Cerebellum (tissue), 4 donors: ENCODE measurements at places on chromosomes 1 and 21.

GRCh38 chr1:227065311-227065710 lies 125.2 kb downstream of the COQ8A start:
- no peak for DNase-seq

- no peak for DNase-seq
Measured at GRCh38 chr1:178660461-178660860, 64.6 kb upstream of the RALGPS2 start.

- DNase-seq, result no peak
Measured at GRCh38 chr1:95118067-95118499, 928 bp downstream of the TLCD4 start.

DNA sequence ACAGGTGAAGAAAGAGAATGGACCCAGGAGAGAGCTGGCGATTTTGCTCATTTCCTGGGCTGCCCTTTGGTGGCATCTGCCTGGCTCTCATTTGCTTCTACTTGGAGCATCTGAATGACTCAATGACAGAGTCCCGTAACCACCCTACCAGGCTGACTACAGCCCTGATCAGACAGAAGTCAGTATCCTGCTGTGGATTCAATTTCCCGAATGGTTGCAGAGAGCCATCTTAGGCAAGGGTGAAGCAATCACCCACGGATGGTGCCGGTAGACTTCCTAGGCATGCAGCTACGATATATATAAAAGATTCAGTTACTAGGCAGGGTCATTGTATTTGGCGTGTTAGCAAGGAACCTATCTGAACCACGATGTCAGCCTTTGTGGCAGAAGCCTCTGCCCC lies 10.2 kb downstream of the AJAP1 start:
- DNase-seq, result no peak

DNA sequence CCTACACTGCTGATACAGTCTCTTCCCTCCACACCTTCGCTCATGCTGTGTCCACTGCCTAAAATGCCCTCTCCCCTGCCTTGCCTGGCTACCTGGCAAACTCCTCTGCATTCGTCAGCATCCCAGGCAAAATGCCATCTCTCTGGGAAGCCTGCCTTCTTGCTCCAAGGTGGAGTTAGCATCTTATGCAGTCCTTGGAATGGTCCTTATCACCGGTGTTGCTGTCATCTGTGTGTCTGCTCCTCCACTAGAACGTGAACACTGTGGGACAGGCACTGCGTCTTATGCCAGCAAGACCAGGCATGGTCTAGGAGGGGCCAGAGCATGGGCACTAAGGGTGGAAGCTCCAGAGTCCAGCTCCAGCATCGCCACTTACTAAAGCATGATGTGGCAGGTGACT lies 211.8 kb downstream of the MATN1 start:
- no peak for DNase-seq

DNA sequence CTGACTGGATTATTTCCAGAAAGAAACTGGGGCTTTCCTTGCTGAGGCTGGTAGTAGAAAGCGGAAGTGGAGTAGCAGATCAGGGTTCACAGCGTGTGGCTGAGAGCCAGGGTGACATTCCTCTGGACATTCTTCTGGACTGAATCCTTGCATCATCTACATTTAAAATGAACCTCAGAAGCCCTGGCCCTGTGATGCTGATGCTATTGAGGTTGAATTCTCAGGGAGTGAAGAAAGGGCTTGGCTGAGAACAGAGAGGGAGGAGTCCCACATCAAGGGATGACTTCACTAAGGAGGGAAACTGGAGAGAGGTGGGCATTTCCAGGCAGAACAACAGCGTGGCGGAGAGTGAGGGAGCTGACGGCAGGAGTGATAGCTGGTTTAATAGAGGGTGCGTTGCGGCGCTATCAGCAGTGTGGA lies 102.3 kb upstream of the LMO4 start:
- no peak for DNase-seq

DNA sequence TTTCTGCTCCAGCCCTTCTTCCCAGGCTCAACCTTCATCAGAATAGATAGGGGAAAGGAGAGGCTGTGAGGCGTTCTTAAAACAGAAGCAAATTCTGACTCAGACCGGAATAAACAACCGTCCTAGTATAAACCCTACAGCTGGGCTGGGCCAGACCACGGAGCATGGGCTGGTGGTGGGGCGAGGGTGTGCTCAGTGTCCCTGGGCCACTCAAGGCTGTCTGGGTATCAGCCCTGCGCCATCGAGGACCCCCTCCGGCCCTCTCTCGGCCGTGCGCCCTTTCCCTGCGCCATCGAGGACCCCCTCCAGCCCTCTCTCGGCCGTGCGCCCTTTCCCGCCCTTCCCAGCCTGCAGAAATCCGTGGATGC lies 36.0 kb downstream of the CAPN2 start:
- DNase-seq, result no peak

DNA sequence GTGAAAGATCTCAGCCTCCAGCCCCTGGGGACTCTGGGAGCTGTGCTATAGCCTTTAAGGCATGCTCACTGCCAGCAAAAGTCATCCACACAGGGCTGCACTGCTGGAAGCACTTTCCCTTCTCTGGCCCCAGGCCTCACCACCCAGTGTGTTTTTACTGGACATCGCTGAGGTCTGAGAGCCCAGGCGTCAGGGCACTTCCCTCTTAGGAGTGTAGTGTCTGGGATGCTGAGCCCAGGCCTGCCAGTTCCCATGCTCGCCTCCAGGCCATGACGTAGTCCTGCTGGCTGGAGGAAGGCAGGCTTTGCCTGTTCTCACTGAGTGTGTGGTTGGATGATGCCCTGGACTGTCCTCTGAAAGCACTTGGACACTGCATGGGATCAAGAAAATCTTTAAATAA lies 101.2 kb downstream of the GDAP2 start:
- no peak for DNase-seq

DNA sequence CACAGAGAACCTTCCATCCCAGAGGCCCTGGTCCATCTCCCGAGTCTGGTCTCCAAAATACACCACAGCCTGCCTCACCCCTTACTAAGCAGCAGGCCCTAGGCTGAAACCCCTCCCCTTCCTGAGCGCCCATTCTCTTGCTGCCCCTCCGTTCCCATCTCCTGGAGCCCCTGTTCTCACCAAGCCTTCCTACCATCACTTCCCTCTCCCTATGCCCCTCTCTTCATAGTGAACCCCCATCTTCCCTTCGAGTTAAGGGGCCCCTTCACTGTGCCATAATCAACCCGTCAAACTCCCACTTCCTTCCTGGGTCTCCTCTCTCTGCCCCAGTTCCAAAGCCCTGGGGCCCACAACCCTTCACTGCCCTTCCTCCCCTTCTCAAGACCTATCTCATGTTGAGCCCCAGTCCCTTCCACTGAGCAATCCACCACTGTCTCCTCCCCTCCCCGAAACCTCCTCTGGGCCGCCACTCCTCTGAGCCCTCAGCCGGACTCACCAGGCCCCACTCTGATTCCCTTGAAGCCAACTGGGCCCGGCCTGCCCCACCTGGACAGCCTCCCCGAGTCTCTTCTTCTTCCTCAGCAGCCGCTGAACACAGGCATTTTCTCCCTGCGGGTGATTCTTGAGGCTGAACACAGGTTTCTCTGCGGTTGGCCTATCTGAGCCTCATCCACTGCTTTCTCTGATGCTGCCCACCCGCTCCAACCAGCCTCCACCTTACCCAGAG lies 42.2 kb upstream of the WASF2 start:
- DNase-seq, result no peak

- no peak for DNase-seq
Measured at GRCh38 chr1:110102081-110102480, 10.2 kb upstream of the UBL4B start.

GRCh38 chr1:66533804-66534740 lies at the start of gene SGIP1:
TSS of gene SGIP1 (plus strand) at chr1:66534153. CDS start at chr1:66534359, 206 bp downstream.
- DNase-seq, result peak; percentile 91
